ENCODE measurements at places on chromosomes 2 and 18. TPM values are rescaled to one million over a fixed set of nuclear protein-coding genes. Genes with fewer than 3 reads are reported as not detected.

- no peaks in the 10 kb centered on the region for H3K27me3 ChIP-seq
- DNase-seq, result no peak
- no peaks in the 10 kb centered on the region for H3K36me3 ChIP-seq
- no peak overlapping the region for H3K4me3 ChIP-seq
Observed at GRCh38 chr18:77969972-77970371, 720.3 kb downstream of the GALR1 start.

DNA sequence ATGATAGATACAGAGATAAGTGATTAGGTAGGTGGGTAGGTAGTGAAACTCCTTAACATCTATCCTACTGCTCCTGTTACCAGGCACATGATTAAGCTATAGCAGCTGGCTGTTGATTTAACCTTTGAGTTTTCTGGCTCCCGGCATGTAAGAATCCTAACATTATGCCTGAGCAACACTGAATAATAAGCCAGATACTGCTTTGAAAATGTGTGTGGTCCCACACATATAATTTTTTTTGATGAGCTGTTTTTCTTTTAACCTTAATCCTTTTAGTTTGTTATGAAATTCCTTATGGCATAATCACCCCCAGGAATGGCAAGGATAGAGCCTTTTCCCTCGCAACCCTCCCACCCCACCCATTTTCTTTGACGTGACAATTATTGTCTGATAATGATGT is 104.2 kb upstream of the NEUROD1 start:
- DNase-seq, result no peak
- no peak overlapping the region for H3K4me3 ChIP-seq
- H3K27ac ChIP-seq, result peak overlapping the region; percentile 35
- H3K4me1 ChIP-seq, result peaks cover 75% of the 10 kb centered on the region
- no peaks in the 10 kb centered on the region for H3K36me3 ChIP-seq
- no peaks in the 10 kb centered on the region for H3K27me3 ChIP-seq

DNA sequence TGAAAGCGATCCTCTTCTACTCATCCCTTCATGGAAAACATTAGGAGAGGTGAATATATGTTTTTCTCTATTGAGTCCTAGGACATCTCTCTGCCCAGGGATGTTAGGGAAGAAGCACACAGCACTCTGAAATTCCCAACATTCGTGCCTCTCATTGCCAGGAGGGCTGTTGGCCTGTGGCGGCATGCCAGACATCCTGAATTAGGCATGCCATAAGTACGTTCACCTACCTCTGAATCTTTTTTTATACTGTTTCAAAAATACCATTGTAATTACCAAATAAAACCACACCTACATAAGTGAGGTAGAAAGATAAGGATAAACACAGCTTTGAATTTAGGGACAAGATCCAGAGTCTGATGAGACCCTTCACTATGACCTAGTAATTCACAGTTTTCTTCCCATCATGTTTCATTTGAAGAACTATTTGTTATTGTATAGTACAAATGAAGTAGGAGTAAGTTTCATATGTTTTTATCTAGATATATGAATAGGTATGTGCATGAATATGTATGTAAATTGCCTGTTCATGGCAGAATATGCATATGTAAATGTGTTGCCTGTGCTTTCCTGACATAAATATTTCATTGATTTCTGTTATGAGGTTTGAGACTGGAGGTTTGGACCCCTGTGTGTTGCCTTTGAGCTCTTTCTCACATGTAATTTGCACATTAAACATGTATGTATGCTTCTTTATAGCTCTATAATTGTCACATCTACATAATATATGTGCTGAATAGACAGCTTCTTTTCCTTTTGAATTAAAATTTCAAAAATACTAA is 66.6 kb upstream of the STAM2 start:
- peaks cover 8% of the 10 kb centered on the region for H3K4me1 ChIP-seq
- peaks cover 3% of the 10 kb centered on the region for H3K27me3 ChIP-seq
- no peak overlapping the region for H3K27ac ChIP-seq
- DNase-seq, result no peak
- no peaks in the 10 kb centered on the region for H3K36me3 ChIP-seq

IL36G gene
- not detected for total RNA-seq

DNA sequence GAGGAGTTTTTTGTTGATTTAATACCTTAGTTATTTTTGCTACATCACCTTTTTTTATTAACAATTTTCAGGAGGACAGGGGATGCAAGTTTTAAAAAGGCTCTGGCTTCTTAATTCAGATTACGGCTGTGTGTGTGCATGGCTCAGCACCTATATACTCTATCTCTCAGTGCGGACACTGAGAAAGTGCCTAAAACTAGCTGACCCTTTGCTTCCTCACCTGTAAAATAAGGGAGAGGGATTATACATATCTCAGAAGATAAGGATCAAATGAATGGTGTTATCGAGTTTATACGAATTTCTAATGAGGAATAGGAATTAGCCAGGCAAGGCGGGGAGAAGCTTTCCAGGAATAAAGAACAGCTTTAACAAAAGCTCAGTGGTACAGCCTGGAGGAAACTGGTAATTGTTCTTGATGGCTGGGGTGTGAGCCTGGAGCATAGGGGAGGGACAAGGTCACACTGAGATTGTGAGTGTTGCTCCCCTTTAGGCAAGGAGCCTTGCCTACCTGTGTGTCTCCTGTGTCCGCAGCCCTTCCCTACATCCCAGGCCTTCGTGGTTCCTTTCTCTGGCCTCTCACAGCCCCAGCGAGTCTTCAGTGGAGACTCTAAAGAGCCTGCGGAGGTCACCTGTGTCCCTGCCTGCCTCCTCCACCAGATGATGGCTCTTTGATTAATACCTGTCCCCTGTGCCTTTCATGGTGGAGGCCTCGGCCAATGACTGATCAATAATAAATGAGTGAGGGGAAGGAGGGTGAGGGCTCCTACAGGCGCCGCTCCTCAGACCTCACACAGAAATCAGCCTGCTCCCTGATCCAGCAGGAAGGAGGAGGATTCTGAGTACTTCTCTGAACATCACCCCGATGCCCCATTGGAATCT is 92.7 kb downstream of the DDX1 start:
- H3K36me3 ChIP-seq, result no peaks in the 10 kb centered on the region
- no peaks in the 10 kb centered on the region for H3K4me1 ChIP-seq
- H3K4me3 ChIP-seq, result no peak overlapping the region
- H3K27me3 ChIP-seq, result peaks cover 30% of the 10 kb centered on the region
- DNase-seq, result no peak

- H3K4me1 ChIP-seq, result peaks cover 23% of the 10 kb centered on the region
- no peak overlapping the region for H3K4me3 ChIP-seq
- no peaks in the 10 kb centered on the region for H3K36me3 ChIP-seq
- no peak overlapping the region for H3K27ac ChIP-seq
Observed at GRCh38 chr2:188132385-188132784, 159.3 kb upstream of the GULP1 start.

NPC1 gene
- total RNA-seq, result 36.5 TPM

DNA sequence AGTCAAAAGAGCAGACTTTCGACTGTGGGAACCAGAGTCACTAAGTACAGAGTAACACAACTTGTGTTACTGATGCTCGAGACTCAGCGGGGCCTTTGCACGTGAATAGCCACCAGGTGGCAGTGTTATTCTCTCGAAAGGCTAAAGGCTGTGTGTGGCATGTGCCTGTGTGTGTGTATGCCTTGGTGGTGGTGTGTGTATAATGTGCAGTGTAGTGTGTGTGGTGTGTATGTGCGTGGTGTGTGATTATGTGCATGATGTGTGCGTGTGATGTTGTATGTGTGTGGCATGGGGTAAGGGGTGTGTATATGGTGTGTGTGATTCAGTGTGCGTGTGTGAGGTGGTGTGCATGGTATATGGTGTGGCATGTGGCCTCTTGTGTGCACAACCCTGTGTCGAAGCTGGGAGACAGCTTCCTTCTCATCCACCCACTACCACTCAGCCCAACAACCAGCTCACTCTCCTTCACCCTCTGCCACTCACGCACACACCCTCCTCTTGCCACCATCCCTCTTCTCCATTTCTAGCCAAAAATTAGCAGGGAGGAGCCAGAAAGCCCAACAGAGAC is 83.0 kb upstream of the ZNF532 start:
- no peak overlapping the region for H3K4me3 ChIP-seq
- DNase-seq, result peak; percentile 92
- no peak overlapping the region for H3K27ac ChIP-seq
- H3K27me3 ChIP-seq, result no peaks in the 10 kb centered on the region
- no peaks in the 10 kb centered on the region for H3K36me3 ChIP-seq

DNA sequence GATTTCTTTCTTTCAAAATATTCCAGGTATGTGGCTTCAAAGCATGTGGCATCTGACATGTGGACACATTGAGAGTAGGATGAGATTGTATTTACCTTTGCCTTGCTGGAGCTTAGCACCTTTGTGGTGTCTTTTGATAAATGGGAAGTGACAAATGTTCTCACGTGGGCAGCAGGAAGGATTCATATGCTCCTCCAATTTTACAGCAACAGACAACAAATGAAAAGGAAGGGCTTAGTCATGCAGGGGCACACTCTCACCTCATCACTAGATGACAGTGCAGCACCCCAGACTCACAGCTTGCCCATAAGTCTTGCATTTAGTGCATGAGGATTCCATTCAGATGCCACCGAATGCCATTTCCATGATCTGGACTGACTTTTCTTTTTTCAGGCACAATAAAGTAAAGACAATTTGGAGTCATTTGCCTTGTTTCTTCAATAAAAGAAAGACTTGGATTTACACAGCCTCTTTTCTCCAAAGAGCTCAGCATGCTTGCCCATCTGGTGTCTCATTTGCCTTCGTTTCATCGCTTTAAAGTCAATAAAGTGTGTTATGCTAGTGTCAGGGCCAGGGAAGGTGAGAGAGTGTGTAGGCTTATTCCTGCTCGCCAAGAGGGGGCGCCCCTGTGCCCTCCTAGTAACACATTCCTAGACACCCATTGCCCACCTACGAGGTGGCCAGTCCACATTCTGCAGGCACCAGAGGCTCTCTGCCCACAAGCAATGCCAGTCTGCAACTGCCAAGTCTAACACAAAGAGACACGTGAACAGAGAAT is 39.6 kb upstream of the DAPL1 start:
- no peaks in the 10 kb centered on the region for H3K36me3 ChIP-seq
- H3K27me3 ChIP-seq, result peaks cover 12% of the 10 kb centered on the region
- no peak overlapping the region for H3K4me3 ChIP-seq
- DNase-seq, result no peak
- no peak overlapping the region for H3K27ac ChIP-seq

DNA sequence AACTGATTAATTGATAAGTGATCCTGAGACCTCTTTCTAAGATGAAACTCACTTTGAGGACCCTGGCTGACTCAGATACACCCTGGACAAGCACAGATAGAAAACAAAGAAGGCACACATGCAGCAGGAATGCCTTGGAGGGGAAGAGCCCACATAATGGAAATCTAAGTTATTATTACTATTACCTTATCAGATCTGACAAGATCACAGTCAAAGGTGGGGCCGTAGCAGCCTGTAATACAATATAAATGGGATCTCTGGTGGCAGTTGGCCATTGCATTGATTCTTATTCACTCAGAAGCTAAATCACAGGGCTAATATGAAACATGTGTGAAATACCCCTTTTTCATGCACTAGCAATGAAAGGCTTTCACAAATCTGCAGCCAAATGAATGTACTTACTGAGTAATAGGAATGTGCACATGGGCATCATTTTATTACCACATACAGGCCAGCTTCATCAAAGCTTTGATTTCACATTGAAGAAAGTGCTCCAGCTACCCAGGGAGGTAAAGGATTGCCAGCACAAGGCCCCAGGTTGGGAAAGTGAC is 84.0 kb downstream of the ZBTB7C start:
- H3K4me3 ChIP-seq, result no peak overlapping the region
- DNase-seq, result no peak
- H3K4me1 ChIP-seq, result peaks cover 17% of the 10 kb centered on the region
- peaks cover 4% of the 10 kb centered on the region for H3K27me3 ChIP-seq

DNA sequence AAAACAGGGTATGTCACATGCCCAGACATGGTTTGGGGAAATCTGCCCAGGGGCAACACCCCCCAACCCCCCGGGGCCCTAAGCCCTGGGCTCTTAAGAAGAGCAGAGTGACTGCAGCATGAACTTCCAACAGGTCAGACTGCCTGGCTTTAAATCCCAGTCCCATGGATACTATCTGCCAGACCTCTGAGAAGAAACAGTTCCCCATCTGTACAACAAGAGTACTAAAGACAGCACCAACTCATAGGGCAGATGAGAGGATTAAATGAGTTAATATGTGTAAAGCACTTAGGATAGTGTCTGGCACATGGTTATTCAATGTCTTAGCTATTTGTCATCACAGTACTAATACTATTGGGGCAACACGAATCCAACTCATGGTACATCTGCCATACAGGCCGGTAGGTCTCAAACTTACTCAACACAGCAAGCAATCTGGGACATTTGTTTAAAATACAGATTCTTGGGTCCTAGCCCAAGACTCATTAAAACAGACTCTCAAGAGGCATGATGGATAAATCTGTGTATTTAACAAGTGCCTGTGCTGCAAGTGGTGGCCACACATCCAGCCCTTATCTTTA is 23.4 kb downstream of the CDH2 start:
- no peak overlapping the region for H3K4me3 ChIP-seq
- H3K4me1 ChIP-seq, result peaks cover 26% of the 10 kb centered on the region
- H3K27ac ChIP-seq, result no peak overlapping the region
- DNase-seq, result no peak
- no peaks in the 10 kb centered on the region for H3K27me3 ChIP-seq
